Stimulated activated CD8-positive, alpha-beta memory T cell treated with anti-CD3 and anti-CD28 coated beads, Interleukin-4, amount 100 ng/mL, for 1 hour (primary cell): ENCODE measurements at places on chromosomes 12 and 14.

DNA sequence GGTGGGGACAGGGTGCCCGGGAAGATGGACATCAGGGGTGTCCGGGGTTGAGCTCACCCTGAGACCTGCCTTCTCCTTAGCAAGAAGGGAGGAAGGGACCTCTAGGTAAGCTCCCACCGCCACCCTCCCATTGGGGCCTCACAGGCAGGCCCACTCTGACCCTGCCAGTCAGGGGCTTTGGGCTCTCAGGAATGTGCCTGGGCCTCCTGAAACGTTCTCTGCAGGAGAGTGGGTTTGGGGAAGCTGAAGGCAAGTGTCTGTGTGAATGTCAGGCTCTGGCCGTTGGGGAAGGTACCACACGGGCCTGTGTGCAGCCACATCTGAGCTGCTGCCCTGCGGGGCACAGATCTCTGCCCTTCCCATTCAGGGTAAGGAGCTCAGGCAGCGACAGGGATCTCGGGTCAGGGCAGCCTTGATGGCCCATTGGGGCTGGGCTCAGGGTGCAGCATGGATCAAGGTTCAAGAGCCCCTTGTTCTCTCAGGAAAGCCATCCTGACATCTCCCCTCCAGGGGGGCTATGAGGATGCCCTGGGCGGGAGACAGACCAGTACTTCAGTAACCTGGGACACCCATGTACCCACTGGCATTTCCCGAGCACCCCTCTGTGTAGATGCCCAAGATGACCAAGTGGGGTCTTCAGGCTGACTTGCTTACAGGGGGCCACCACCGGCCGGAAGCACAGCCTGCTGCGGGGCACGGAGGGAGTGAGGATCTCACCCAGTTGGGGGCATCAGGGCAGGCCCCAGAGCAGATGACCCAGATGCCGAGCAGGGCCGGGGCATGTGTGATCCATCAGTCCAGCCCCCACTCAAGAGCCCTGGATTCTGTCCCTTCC, 29.7 kb downstream of the FAM222A start:
- DNase-seq, result no peak

DNA sequence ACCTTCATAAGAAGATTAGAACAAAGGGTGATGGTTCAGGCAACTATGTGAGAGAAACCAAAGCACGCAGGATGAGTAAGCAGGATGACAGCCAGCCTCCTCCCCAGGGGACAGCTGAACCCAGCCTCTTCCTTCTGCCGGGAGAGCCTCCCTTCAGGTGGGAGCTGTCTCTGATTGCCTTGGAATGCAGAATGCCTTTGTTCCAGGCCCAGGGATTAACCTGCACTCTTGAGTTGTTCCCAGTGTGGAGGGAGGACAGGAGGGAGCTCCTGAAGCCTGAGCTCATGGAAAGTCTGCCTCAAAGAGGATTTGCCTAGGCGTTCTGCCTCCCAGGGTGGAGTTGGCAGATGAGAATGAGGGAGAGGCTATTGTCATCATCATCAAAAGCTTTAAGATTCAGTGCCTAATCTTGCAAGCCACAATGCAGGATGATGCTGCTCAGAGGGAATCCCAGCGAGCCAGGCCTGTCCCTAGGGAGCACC, 3.6 kb upstream of the KRT6A start:
- DNase-seq, result no peak

DNA sequence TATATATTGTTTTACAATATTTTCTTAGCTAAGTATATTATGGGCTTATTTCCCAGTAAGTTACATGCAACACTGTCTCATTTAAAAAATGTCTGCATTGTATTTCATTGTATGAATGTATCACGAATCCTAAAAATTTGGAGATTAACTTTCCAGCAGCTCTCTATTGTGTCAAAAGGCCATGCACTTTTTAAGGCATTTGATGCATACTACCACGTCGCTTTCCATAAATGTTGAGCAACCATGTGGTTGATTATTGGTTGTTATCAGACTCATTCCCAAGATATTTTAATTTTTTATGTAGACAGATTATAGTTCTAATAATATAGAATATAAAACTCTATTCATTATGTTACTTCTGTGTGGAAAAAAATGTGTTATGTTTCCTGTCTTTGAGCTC, 79.9 kb downstream of the SMOC1 start:
- DNase-seq, result no peak

DNA sequence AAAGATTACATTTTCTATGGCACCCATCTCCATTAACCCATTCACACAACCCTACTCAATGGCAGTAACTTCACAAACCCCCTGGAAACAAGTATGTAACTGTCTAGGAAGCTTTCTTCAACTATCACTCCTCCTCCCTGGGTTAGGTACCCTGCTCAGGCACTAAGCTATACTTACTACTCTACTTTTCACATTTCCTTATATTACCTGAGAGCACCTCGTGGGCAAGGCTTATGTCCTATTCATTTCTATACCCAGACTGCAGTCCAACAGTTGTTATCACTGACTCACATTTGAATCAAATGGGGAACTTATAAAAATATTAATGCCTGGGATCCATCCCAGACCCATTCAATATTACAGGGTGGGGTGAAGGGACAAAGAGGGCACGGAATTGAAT, 4.6 kb downstream of the PAWR start:
- DNase-seq, result no peak

- DNase-seq, result no peak
Measured at GRCh38 chr12:77682488-77682887, 148.2 kb upstream of the NAV3 start.

DNA sequence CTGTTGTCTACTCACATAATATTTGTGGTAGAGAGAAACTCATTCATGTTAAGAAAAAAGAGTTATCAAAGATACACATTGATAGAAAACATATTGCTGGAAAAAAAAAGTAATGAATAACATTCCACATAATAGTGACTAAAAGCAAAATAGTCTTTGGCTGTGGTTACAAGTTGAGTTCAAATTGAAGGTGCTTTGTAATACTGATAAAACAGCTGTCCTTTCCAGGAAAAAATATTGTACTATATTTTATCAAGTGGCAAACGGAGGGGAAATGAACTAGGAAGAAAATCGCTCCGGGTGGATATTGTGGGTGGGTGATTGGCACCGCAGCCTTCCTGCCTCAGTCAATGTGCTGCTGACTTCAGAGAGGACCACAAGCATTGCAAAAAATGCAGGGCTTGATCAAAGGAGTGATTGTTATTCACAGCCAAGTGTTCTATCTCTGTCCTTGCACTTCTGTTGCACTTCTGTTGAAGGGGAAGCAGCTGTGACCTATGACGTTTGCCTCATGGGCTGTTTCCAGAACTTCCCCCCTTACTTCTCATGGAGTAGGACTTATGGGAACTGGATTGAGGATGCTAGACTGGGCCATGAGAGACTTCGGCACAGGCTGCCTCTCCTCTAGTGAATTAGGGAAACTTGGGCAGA, 114.4 kb downstream of the VRK1 start:
- no peak for DNase-seq

DNA sequence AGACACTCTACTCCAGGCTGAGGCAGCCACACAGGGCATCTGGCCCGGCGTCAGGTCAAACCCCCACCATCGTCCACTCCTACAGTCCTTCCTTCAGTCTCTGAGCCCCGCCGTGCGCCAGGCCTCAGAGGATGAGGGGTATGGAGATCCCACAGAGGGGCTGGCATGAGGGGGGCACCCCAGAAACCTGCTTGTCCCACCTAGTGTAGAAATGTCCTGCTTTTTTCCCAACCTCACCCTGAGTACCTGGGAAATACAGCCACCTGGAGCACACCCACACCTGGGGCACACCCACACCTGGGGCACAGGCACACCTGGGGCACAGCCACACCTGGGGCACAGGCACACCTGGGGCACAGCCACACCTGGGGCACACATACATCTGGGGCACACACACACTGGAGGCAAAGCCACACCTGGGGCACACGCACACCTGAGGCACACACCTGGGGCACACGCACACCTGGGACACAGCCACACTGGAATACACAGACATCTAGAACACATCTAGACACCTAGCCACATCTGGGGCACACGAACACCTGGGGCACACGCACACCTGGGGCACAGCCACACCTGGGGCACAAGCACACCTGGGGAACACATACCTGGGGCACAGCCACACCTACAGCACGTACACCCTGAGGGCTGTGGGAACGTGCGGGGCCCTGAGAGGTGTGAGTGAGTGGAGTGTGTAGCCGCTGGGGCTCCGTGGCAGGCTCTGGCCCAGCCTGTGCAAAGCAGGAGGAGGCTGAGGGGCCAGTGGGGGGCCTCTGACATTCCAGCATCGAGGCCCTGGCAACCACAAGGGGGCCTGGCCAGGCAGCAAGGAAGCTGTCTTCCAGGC, 18.4 kb downstream of the AKT1 start:
- no peak for DNase-seq

DNA sequence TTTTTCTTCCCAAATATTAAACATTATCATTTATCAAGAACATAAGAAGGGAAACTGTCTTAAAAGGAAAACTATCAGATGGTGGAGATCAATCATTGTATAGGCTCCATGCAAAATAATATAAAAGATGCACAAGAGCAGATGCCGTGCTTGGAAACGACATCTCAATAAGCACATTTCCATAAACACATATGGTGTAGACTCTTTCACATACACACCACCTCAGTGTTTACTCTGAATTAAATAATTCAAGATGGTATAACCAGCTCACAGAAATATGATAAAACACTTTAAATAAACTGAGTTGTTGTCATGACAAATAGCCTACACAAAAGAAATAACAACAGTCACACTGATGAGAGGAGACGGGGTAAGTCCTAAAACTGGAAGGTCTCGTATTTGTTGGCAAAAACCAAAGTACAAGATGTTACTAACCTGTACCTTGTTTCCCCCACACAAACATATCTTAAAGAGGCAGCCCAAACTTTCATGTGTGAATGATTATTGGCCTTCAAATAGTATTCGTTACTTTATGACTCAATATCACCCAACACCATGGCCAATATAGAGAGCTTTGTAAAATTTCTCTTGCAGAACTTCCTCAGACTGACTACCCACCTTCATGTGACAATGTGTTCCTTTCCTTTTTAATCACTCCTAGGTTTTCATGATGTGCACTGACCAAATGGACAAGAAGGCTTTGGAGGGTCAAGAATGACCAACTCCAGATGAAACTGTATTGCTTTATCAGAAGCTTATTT, 48.6 kb upstream of the TMPO start:
- DNase-seq, result no peak

GRCh38 chr12:38159591-38160317, 156.8 kb upstream of the ALG10B start:
- DNase-seq, result no peak

DNA sequence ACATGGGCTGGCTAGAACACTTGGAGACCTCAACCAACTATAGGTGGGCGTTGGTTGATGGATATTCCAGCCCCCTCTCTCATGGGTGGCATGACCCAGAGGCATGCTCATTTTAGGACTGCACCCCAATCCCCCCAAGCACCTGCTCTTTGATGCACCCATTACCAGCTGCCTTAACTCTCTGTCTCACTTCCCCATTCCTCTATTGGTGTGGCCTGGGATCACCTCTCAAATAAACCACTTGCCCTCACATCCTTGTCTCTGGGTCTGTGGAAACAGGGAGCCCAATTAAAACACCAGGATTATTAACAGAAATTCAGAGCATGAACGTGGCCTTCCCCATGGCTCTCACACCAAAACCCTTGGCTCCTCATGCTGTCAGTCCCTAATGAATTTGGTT, 202.3 kb upstream of the NOS1 start:
- DNase-seq, result no peak

DNA sequence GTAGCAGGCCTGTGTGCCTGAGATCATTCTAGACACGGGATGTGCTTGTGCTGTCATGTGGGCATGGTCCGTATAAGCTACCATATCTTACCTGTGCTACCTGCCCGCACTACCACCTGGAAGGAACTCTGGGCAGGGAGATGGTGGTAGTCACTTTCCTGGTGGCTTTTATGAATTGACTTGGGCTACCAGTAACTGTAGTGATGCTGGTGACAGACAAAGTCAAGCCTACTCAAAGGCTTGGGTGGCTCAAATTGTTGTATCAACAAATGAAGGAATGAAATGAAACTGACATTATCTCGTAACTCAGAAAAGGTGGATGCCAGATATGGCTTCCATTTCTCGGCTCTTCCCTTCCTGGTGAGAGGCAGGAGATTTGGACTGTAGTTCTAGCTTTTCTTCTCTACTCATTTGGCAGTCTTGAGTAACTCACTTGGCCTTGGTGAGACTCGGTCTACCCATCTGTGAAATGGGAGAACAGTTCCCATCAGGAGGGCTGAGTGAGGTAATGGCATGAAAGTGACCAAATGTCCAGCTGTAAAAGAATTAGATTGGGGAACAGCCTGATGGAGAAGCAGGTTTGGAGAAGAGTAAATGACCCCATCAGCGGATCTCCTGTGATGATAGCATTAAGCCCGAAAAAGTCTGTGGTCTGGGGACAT, 81.3 kb downstream of the NOS1 start:
- no peak for DNase-seq

DNA sequence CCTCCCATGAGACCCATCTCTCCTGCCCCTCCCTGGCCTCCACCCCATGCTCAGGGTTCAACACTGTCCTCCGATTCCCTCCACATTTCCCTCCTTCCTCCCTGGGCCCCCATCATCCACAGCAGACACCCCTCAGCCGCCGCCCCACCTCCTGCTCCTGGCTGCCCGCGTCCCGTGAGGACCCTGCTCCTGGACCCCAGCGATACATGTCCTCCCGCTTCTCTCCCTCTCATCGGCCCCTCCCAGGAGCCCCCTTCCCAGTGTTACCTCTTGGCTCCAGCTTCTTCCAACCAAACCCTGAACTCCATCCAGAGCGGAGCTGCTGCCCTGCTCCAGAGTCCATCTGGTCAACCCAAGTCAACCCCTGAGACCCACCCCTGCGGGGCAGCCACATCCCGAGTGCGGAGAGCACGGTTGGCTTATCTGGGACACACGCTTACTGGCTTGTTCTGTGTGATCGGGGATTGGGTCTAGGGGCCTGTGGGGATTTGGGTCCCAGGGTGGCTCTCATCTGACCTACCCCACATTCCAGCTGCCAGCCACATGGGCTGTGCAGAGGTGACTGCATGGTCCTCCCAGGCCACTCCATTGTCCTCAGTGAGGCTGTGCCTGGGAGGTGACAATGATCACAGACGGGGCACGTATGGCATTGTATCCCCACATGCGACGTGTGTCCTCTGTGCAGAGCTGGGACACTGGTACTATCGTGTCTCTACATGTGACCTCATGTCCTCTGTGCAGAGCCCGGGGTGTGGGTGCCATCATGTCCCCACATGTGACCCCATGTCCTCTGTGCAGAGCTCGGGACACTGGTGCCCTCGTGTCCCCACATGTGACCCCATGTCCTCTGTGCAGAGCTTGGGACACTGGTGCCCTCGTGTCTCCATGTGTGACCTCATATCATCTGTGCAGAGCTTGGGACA, 333.6 kb downstream of the ADGRD1 start:
- DNase-seq, result no peak
